Activated T-helper 2 cell treated with anti-CD3 and anti-CD28 coated beads, Interferon-gamma antibody, Interleukin-2, Interleukin-4, amounts not matched to agents 10 μg/mL and 5 μg/mL and 100 μg/mL, durations not matched to agents 14 hours and 24 hours and 36 hours (primary cell): ENCODE measurements at places on chromosomes 12 and 14.

- DNase-seq: no peak
Measured at GRCh38 chr14:105192866-105193731, 12.0 kb upstream of the NUDT14 start.

GRCh38 chr12:13962699-13963098 lies 18.7 kb downstream of the GRIN2B start:
- DNase-seq: no peak

- peak; percentile 55 for DNase-seq
Measured at GRCh38 chr14:78022059-78022458, 148.1 kb upstream of the NRXN3 start.

- no peak for DNase-seq
Measured at GRCh38 chr12:24172773-24173066, 223.2 kb upstream of the SOX5 start.

GRCh38 chr12:93593843-93594242 lies 21.4 kb downstream of the SOCS2 start:
- DNase-seq: no peak

DNA sequence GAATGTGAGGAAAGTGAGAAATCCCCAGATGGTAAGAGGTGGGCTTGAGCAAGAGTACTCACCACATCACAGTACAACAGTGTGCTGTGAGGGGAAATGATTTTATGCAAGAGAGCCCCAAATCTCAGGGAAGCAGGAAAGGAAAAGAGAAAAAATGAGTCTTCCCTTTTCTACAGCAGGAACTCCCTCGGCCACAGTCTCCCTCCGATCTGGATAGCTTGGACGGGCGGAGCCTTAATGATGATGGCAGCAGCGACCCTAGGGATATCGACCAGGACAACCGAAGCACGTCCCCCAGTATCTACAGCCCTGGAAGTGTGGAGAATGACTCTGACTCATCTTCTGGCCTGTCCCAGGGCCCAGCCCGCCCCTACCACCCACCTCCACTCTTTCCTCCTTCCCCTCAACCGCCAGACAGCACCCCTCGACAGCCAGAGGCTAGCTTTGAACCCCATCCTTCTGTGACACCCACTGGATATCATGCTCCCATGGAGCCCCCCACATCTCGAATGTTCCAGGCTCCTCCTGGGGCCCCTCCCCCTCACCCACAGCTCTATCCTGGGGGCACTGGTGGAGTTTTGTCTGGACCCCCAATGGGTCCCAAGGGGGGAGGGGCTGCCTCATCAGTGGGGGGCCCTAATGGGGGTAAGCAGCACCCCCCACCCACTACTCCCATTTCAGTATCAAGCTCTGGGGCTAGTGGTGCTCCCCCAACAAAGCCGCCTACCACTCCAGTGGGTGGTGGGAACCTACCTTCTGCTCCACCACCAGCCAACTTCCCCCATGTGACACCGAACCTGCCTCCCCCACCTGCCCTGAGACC lies 7.8 kb downstream of the ATN1 start:
- no peak for DNase-seq

GRCh38 chr12:52806821-52807543 lies 6.9 kb downstream of the KRT4 start:
- no peak for DNase-seq

DNA sequence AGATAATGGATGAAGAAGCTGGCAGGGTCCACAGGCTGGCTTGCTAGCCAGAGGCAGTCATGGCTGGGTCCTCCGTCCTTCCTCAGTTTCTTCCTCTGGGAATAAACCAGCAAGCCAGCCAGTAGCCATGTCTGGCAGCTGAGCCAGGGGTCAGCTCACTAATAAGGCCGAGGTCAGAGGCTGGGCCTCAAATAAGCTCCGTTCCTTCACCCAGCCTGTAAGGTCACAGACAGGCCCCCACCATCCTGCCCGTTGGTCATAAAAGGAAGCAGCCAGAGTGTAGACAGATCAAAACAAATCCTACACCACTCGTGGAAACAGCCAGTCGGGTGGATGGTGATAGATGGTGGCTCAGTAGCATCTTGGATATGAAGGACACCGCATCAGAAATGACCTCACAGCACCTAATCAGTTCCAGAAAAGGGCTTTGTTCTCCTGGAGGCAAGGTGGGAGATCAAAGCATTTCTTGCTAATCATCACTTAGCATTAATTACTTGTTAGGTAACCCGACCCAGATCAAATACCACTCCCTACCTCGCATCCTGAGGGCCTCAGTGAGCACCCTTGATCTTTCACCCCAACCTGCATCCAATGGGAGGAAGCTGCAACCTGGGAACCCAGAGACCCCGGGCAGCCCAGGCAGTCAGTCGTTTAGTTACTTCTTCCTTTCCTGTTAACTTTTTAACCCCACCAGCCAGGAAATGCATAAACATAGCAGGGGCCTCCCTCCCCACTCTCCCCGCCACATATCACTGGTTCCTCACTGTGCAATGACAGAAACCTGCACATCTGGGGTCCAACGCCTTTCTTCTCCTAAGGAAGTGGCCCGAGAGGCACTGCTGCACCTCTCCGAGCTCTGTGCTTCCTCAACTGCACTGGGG lies 90.2 kb downstream of the KDM2B start:
- no peak for DNase-seq

GRCh38 chr14:89378119-89378518 lies 38.9 kb downstream of the FOXN3 start:
- no peak for DNase-seq

DNA sequence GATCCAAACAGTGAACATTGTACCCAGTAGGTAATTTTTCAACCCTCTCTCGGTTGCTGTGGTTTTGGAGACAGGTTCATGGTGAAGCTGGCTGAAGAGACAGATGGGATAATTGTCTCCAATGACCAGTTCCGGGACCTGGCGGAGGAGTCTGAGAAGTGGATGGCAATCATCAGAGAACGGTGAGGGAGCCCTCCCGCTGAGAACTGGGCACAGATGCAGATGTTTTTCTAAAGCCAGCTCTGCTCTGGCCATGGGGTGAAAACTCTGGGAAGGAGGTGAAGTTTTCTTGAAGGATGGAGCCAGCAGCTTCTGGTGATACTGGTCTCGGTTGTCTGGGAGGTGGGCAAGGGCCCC lies 6.2 kb downstream of the KHNYN start:
- DNase-seq: no peak

GRCh38 chr12:24797901-24798300 lies 151.0 kb downstream of the BCAT1 start:
- DNase-seq: no peak

- DNase-seq: no peak
Measured at GRCh38 chr12:111458546-111459172, 52.9 kb downstream of the SH2B3 start.

DNA sequence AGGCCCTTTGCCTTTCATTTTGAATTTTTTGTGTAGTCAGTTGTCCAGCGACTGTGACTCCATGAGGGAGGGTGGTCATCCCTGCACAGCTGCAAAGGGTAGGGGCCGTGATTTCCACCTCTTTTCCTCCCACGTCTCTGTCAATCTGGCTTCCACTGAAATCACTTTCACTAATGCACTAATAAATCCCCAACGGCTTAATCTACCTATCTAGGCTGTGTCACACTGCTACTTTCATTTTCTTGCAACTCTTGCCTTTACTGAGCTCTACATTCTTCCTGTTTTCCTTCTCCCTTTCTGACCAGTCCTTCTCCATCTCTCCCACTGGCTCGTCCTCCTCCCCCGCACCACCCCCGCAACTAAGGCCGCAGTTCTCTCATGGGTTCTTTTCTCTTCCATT lies 212.3 kb upstream of the FOXN3 start:
- no peak for DNase-seq

DNA sequence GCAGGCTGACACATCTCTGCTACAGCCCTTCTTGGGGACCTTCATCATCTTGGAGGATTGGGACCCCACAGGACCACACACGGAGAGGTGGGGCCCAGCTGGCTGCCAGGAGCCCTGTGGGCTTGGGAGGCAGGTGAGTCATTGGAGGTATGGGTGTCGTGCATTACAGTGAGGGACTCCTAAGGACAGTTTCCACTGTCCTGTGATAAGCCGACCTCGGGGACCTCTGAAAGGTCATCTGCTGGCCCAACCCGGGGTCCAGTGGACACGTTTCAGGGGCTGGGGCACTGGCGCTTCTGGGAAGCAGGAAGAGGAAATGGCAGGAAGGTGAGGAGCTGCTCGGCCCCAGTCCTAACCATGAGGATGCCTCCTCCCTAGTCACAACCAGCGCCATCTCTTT lies 238.0 kb downstream of the BCL11B start:
- no peak for DNase-seq

- DNase-seq: no peak
Measured at GRCh38 chr12:111445726-111446581, 40.2 kb downstream of the SH2B3 start.

DNA sequence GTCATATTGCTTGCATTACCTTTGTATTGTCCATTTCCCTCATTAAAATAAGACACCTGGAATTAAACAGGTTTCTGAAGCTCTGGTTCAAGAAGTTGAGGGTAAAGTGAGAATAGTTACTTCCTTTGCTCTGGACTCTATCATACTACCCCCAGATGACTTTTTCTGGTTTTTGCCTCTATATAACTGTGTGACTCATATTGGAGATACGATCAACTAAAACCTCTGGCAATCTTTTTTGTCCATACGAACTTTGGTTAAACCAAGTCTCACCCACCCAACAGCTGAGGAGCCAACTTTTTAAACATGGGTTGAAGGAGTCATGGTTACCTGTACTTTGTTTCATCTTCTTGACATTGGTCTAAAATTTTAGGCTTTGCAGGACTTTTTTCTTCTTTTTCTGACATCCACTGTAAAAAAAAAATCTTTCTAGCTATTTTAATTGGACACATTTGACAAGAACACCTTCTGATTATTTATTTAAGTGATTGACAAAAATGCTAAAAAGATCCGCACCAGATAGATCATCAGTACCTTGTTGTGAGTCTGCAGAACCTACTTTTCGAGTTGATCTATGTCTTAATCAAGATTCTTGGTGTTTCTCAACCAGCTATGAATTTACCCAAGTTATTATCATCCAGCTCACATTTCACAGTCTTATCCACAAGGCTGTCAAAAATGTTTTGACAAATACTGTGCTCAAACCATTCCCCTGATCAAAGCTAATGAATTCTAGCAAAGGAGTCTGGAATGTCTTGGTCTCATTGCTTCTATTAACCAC lies 166.0 kb downstream of the IPO8 start:
- no peak for DNase-seq

DNA sequence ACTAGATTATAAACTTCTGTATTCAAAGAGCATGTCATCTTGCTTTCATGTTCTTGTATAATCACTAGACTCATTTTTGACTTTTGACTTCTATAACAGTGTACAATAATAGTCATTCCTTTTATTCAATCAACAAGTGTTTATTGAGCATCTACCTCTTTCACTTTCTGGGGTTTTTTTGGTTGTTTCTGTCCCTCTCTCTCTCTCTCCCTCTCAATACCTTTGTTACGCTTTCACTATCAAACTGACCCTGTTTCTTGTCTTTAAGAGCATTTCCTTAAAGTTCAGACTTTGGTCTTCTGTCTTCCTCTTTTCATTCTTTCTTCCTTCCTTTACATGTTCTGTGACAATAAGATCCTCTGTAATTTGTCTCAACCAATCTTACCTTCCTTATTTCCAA lies 49.5 kb downstream of the GPR137C start:
- no peak for DNase-seq

DNA sequence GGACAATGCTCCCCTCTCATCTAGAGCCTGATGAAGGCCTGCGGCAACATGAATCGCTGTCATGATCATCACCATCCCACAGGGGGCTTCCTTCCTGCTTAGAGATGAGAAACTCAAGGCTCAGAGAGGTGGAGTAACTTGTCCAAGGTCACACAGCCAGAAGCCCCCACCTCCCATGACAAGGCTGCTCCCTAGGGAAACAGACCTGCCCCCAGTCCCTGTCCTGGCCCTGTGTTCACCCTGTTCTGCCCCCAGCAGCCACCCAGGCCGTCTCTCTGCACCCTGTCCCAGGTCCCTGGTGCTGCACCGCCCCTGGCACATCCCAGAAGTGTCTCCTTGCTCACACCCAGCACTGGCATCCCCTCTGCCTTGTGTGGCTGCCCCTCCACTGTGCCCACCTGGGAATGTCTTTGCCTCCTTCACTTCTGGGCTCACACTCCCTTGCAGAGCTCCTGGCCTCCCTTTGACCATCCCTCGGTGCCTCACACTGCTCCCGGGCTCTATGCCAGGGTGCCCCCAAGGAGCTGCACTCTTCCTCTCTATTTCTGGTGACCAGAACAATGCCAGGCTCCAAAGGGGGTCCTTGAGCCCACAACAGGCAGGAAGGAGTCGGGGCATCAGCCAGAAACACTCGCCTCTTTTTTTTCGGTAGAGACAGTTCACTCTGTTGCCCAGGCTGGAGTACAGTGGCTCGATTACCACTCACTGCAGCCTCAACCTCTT lies 70.5 kb downstream of the BCL11B start:
- no peak for DNase-seq

DNA sequence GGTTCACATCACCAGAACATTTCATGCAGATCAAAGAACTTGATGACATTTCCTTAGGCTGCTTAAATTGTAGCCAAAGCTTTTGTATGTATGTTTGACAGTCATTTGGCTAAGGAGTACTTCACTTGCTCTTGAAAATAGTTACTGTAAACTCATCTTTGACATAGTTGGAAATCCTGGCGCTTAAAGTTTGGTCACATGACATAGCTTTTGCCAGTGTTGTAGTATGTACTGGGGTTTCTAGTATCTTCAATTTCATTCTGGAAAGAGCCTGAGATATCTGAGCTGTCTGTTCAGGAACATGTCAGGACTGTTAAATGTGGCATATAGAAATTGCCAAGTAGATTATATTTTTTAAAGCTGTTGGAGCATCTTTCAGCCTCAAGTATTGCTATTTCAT lies 55.7 kb downstream of the WDR20 start:
- no peak for DNase-seq

DNA sequence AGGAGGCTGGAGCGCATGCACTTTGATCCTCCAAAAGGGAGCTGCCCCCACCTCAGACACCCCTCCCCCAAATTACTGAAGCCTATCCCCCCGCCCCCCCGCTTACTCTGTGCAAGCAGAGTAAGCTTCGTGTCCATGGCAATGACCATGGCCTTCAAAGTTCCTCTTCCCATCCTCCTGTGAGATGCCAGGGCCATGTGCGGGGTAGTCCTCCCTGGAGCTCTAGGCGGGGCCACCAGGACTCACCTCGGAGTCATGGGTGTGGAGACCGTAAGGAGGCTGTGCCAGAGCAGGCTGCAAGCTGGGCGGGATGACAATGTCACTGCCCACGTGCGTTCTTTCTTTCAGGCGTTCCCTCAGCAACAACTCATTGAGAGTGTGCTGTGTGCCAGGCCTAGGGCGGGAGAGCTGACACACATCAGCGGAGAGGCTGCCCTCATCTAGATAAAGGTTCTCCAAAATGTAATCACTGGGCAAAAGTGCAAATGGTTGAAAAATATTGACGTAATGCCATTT lies 66.8 kb downstream of the C14orf132 start:
- DNase-seq: no peak

- no peak for DNase-seq
Measured at GRCh38 chr12:125674554-125675338, 609.5 kb downstream of the AACS start.

DNA sequence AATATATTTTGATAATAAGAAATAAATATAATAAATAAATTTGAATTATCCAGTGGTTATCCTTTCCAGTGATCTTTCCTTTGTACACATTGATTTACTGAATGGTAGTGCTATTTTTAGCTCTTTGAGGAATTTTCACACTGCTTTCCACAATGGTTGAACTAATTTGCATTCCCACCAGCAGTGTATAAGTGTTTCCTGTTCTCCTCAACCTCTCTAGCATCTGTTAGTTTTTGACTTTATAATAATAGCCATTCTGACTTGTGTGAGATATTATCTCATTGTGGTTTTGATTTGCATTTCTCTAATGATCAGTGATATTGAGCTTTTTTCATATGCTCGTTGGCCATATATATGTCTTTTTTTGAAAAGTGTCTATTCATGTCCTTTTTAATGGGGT lies 333.7 kb downstream of the RAD51B start:
- no peak for DNase-seq
